ENCODE measurements at places on chromosomes 4 and X.

GRCh38 chr4:106316773-106317409 lies 541 bp downstream of the AIMP1 start:
- DNase-seq, result no peak

DNA sequence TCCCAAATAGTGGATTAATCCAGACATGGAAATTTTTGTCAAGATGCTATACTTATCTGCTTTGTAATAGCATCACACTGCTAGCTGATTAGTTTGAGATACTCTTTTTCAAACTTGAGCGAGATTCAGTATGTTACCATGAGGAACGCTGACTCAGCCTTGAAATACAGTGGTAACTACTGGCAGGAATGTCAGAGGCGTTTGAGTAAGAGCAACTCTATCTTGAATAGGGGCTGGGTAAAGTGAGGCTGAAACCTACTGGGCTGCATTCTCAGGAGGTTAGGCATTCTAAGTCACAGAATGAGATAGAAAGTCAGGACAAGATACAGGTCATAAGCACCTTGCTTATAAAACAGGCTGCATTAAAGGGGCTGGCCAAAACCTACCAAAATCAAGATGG lies 2519.6 kb downstream of the ARAP2 start:
- no peak for DNase-seq

DNA sequence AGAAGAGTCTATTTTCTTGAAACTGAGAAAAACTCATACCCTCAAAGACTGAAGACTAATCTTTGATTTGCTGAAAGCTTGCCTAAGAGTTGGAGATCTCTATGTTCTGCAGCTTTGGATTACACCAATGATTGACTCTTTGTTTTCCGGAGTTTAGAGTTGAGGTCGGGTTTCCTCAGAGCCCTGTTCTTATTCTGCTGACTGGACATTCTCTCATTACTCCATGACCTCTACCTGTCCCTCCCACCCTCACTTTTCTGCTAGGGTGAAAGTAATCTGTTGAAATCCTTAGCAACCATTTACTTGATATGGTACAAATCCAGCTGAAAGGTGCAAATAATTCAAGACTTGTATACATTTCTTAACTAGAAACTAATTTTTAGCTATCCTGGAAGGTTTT lies 421.5 kb upstream of the FRG1 start:
- no peak for DNase-seq

DNA sequence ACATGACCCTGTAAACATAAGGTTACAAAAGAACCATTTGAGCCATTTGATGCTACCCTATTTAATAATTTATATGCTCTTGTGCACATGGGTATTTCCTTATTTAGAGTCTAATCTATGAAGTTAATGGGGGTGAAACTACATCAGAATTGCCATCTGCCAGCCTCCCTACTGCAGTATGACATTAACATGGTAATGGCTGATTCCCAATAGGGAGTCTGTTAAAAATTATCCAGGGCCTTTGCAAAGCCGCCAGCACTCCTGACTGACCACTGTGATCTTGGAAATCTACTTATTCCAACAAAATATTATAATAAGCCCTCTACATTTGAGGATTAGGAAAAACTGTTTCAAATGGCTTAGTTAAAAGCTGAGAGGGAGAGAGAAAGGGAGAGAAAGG lies 153.7 kb downstream of the CLCN4 start:
- no peak for DNase-seq

- DNase-seq, result no peak
Measured at GRCh38 chr4:123386609-123387008, 10.0 kb upstream of the SPRY1 start.

GRCh38 chr4:17096692-17097091 lies 198.2 kb upstream of the LDB2 start:
- no peak for DNase-seq

DNA sequence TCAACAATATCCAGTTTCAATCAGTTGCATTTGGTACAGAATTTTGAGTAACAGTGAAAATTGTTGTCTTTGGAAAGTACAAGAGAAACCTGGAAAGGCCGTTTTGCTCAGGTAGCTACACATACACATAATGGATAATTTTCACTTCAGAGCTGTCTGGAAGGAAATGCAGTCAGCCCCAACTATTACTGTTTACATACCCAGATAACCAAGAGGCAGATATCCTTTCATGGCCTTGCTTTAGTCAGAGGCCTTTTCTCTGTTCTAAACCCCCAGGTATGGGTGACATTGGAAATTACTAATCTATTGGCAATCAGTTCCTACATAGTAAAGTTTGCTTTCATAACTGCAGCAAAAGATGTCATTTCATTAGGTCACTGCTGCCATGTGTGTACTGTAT lies 244.9 kb upstream of the EMCN start:
- DNase-seq, result no peak

- DNase-seq, result no peak
Measured at GRCh38 chrX:135625995-135626394, 87.4 kb upstream of the CT45A1 start.

GRCh38 chr4:126564283-126564854 lies 1068.4 kb upstream of the INTU start:
- DNase-seq, result no peak

DNA sequence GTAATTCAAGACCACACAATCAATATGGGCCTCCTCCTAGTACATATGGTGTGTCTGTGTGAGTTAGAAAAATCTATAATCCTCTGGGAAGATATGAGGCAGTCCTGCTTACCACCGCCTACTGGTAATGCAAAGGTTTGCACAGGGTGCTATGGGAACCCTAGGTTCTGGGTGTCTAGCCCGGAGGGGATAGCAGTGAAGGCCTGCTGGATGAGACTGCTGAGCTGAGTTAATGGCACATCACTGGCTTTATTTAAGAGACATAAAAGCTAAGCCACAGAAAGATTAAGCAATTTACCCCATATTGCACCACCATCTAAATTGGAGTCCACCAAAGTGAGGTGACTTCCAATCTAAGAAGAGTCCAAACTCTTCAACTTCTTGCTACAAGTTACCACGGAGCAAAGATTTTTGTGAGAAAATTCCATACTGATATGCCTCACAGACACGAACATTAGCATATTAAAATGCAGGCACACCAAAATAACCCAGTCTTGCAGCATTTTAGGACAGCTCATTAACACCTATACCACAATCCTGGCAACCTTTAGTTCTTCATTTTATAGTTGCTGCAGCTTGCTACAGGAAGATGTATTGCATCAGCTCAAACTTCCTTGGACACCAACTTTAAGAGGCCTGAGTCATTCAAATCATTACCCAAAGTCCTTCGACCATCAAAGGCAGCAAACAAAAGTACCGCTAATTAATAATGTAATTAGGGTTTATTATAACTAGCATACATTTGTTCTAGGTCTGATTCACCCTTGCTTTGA lies 13.7 kb downstream of the DGKK start:
- no peak for DNase-seq

GRCh38 chrX:41391606-41392005 lies 55.5 kb upstream of the NYX start:
- DNase-seq, result no peak

DNA sequence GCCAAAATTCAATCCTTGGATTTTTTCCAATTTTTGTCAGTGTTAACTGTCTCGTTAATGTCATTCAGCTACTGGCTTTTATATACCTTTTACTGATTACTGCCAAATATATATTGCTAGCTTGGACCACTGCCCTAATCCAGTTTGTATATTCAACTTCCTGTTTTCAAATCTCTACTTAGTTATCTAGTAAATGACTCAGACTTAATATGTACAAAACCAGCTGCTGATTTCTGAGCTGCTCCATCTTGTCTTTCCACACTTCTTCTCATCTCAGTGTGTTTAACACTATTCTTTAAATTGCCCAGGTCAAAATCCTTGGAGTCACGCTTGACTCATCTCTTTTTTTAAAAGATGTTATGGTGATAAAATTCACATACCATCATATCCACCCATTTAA lies 1196.7 kb downstream of the RAPGEF2 start:
- DNase-seq, result no peak

GRCh38 chr4:136112116-136112515 lies 1420.2 kb downstream of the PCDH18 start:
- DNase-seq, result no peak

DNA sequence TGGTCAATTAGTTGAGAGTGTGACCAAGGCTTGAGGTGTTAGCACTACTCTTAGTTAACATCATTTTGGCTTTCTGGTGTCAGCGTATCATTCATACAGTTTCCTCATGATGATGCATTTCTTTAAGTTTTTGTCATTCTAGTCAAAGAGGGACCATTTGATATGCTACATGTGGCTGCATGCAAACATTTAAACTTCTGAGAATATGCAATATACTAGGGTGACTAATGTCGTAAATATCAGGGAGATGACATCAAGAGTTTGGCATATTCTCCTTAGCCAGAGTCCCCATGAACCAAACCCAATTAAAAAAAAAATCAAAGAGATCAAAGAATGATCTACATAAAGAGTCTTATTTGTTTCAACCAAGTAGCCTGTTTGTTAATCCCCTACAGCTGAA lies 537.4 kb upstream of the PCDH7 start:
- DNase-seq, result no peak

DNA sequence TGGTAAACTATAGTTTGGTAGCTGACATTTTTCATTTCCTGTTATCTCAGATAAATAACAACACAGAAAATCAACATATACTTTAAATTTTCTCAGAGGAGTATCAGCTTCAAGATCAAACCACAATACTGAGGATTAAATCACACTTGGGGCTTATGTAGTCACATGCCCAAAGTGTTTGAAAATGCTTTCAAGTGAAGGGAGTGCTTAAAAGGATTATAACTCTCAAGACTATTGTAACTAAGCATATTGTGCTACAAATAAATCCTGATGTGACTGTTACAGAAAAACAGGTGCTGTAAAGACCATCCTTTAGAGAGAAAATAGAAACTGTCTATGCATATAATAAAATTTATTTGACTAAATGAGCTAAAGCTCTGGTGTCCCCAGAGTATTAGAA lies 887.6 kb downstream of the ADGRL3 start:
- no peak for DNase-seq

DNA sequence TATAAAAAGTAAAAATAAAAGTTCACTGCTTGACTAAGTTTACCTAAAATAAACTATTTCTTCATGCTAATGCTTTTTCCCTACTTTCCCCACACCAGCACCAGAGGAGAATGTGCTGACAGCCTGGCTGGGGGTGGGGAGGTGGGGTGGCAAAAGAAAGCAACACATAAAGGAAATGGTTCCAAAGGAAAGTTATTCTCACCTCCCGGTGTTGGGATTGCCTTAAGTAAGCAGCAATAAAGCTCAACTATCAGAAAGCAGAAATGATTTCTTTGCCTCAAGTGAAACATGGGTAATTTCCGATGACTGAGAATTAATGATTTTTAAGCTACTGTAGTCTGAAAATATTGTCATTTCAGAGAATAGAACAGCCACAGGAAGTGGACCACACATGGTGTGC lies 84.5 kb upstream of the DKK2 start:
- no peak for DNase-seq

DNA sequence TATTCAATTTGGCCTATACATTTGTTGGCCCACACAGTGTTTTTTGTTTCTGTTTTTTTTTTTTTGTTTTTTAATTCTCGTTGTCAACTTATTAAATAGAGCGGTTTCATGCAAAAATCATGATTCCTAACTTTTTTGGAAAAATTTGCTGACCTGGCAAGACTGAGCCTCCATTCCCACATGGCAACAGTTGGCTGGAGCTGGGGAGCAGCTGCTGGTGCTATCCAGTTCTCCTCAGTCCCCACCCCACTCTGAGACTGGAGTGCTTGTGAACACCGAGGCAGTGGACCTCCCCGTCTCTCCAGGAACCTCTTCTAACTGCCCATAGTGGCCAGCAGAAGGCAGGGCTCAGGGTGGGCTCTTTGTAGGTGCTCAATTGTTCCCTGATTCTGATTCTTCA lies 95.7 kb upstream of the OTUD4 start:
- DNase-seq, result no peak

- no peak for DNase-seq
Measured at GRCh38 chr4:133130171-133130570, 18.9 kb upstream of the PCDH10 start.

GRCh38 chrX:68433155-68433980 lies at the start of gene OPHN1:
OPHN1 (minus strand) TSS chrX:68433495; CDS start chrX:68433020, 475 bp downstream.
- DNase-seq, result no peak

GRCh38 chrX:148933881-148934280 lies 433.5 kb downstream of the AFF2 start:
- DNase-seq, result no peak

DNA sequence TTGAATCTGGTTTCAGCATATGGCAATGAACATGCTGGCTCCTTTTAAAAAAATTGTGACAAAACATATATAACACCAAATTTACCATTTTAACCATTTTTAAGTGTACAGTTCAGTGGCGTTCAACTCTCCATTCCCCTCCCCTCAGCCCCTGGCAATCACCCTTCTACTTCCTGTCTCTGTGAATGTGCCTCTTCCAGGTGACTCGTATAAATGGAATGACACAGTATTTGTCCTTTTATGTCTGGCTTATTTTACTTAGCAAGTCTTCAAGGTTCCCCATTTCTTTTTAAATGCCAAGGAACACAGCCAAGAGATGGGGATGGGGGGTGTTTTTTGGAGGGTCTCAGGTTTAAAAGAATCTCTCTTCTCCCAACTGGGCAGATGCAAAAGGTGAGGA lies 35.4 kb upstream of the BCLAF3 start:
- no peak for DNase-seq

DNA sequence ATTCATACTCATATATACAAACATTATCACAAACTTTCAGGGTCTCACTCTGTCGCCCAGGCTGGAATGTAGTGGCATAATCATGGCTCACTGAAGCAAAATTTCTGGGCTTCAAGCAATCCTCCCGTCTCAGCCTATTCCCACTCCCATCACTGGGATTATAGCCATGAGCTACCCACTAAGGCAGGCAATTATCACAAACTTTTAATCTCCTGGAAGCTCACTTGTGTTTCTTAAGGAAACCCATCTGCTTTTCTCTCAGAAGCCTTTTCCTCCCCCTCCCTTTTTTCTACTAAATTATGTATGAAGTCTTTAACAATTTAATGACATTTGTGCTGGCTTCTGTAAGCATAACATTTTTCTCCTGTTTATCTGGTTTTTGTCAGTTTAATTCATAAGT lies 170.5 kb downstream of the AREG start:
- no peak for DNase-seq

GRCh38 chrX:19689170-19689779 lies 174.0 kb upstream of the MAP3K15 start:
- DNase-seq, result no peak

- no peak for DNase-seq
Measured at GRCh38 chrX:125826080-125826479, 340.0 kb downstream of the DCAF12L2 start.
